ENCODE measurements at places on chromosomes 2 and 18. TPM values are rescaled to one million over a fixed set of nuclear protein-coding genes. Genes with fewer than 3 reads are reported as not detected.

Gene DSG1
- total RNA-seq = not detected

Gene GTF3C2
- total RNA-seq = 101 TPM

Gene SIX3
- not detected for total RNA-seq

Gene ADD2
- not detected for total RNA-seq

Gene DUSP11
- total RNA-seq = 35.8 TPM

Gene TCF7L1
- total RNA-seq = 0.44 TPM

Gene OST4
- total RNA-seq = 339 TPM

Gene RAB6D
- total RNA-seq = 0.06 TPM

Gene AQP4
- total RNA-seq = not detected

Gene PLB1
- 2.4 TPM for total RNA-seq

Gene ARHGAP25
- total RNA-seq = not detected
